ENCODE measurements at places on chromosomes 6 and 20.

- no peak for DNase-seq
These were observed 176.9 kb upstream of the CITED2 start for GRCh38 chr6:139551376-139551775.

- no peak for DNase-seq
These were observed 20.5 kb downstream of the PERP start for GRCh38 chr6:138086573-138087196.

DNA sequence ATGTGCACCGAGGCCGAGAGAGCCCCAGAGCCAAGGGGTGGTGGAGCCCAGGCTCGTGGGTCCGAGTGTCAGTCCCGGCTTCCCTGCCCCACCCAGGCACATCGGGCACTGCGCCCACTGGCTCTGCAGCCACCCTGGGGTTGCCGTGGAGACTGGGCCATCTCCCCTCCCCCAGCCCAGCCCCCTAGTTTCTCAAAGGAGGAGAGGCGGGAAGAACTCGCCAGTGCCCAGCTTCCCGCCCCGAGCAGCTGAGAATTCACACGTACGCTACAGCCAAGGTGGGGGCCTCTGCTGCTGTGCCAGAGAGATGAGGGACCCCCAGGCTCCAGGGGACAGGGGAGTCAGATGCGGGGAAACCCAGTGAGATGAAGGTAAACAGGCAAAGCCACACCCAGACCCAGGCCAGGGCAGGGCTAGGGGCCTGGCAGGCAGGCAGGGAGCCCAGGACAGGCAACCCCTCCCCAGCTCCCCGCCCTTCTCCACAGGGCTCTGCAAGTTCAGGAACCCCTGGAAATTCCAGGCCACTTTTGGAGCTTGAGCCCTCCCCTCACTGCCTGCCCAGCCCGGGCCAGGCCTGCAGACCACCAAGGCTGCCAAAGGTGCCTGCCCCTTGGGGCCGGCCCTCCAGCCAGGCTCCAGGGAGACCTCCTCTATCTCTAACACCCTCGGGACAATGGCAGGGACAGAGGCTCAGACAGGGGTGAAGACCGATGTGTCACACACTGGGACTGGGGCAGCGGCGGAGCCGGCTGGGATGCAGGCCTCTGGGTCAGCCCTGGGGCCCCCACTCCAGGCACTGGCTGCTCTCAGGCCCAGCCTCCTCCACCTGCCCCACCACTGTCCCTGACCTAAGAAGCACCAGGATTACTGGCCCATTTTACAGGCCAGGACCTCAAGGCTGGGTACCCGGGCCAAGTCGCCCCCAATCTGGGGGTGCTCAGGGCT is 6.0 kb downstream of the LAMA5 start:
- DNase-seq, result no peak

DNA sequence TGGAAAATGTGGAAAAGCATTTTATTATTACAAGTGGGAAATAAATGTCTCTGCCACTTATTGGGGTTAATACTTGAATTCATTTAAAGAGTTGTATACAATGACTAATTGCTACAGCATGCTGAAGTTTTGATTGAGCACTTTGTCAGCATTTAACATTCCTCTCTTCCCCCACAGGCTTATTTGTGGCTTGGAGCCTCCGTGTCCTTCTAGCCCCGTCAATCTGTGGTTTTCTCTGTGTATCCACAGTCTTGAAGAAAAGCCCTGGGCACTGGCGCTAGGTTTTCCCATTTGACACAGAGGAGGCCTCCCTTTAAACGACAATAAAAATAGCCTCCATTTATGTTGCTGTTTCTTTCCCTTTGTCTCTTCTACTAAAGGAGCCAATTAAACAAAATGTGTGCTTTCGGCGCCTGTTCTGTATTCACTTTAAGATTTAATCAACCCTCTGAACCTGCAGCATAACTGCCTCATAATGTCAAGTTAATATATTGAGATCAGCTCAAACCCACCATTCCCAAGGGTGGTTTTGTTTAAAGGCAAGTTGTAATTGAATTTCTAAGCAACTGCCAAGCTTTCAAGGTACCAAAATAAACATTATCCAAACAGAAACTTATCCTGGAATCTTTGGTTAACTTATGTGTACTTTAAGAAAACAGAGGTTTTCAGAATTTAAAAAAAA is 326.6 kb upstream of the RNF24 start:
- DNase-seq, result no peak

DNA sequence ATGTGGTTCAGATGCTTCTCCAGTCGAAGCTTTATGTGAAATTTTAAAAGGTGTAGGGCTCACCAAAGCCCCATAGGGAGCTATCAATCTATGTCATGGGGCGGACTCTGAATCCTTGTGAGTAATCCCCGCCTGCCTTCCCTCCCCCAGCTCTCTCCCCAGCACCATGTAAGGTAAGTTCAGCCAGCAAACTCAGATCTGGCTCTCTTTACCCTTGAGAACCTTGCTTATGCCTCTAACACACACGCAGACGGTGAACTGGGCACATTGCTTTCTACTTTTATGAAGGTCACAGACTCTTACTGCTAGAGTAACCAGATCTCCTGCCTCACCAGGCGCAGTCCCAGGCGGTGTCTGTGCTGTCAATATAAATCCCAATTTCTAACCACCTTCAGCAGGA is 82.6 kb upstream of the CNKSR3 start:
- DNase-seq, result no peak

GRCh38 chr20:22687676-22688349 is 103.4 kb upstream of the FOXA2 start:
- no peak for DNase-seq

Measured in nucleus accumbens (tissue), 56 donors.